ENCODE measurements at places on chromosomes 13 and 19. TPM values are rescaled to one million over a fixed set of nuclear protein-coding genes. Genes with fewer than 3 reads are reported as not detected.

SOX1 gene
- not detected for polyA plus RNA-seq

AKAP8 gene
- 22.2 TPM for polyA plus RNA-seq

NCCRP1 gene
- polyA plus RNA-seq = 0.38 TPM

CGB8 gene
- polyA plus RNA-seq = not detected

UPF3A gene
- polyA plus RNA-seq = 110 TPM

NUFIP1 gene
- 2.6 TPM for polyA plus RNA-seq

PGLYRP2 gene
- polyA plus RNA-seq = not detected

MCEMP1 gene
- polyA plus RNA-seq = 0.10 TPM

STARD13 gene
- 17.2 TPM for polyA plus RNA-seq

All from aorta (tissue), 5 donors.